ENCODE measurements at places on chromosomes 3 and 15. TPM values are rescaled to one million over a fixed set of nuclear protein-coding genes. Genes with fewer than 3 reads are reported as not detected.

DNA sequence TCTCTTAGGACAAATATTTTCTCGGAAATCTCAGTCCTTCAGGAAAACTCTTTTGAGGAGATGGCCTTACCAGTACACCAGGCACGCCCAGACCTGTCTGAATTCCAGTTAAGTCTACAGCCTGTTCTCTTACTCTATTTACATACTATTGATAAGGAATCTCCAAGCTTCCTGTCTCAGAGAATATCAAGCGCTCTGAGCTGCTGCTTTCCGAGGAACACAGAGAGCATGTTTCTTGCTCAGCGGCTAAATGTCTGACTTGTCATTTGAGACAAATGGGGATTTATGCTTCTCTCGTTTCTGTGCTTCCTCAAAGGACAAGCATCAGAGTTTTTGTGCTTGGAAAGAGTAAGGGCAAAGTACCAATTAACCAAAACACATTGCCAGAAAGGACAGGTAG, 112.4 kb upstream of the CCDC54 start:
- no peak for DNase-seq

DNA sequence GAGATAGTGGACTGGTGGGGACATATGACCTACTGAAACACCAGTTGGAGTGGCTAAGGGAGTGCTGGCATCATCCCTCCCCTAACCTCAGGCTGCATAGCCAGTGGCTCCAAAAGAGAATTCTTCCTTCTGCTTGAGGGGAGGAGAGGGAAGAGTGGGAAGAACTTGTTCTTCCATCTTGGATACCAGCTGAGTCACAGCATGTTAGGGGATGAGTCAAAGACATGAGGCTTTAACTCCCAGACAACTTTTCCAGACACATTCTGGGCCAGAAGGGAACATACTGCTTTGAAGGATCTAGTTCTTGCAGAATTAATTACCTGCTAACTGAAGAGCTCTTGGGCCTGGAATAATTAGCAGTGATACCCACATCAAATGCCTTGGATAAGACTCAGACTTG, 36.8 kb upstream of the PEX5L start:
- DNase-seq, result no peak

SLC38A3 gene
- not detected for total RNA-seq

CCR8 gene
- total RNA-seq, result not detected

DNA sequence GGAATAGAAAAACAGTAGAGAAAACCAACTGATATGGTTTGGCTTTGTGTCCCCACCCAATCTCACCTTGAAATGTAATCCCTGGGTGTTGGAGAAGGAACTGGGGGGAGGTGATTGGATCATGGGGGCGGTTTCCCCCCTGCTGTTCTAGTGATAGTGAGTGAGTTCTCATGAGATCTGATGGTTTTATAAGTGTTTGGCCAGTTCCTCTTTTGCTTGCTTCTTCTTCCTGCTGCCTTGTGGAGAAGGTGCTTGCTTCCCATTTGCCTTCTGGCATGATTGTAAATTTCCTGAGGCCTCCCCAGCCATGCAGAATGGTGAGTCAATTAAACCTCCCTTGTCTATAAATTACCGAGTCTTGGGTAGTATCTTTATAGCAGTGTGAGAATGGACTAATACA, 48.4 kb downstream of the EOMES start:
- no peak for DNase-seq

DNA sequence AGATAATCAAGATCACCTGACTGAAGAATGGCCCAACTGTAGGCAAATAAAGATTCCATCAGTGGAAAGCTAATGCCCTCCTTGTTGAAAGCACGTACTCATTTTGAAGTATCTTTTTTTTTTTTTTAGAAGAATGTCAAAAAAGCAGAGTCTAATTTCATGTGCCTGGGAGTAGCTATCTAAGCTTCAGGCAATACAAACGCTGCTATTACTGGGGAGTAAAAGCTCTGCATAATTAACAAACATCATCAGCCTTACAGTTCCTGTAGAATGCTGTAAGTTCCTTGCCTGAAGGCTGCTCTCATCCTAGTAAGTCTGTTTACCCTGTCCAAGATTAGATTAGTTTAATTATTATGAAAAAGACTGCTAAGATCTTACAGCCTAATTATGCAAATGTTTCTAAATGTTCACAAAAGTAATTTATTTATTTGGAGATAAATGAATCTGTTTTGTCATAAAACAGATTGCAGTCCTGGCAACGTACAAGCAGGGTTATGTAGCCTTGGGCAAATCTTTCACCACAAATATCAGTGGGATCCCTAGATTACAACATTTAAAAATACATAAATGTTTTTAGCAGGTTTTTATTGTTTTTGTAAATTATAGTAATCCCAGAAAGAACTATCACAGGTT, 451.3 kb upstream of the AGTR1 start:
- DNase-seq, result no peak

DNA sequence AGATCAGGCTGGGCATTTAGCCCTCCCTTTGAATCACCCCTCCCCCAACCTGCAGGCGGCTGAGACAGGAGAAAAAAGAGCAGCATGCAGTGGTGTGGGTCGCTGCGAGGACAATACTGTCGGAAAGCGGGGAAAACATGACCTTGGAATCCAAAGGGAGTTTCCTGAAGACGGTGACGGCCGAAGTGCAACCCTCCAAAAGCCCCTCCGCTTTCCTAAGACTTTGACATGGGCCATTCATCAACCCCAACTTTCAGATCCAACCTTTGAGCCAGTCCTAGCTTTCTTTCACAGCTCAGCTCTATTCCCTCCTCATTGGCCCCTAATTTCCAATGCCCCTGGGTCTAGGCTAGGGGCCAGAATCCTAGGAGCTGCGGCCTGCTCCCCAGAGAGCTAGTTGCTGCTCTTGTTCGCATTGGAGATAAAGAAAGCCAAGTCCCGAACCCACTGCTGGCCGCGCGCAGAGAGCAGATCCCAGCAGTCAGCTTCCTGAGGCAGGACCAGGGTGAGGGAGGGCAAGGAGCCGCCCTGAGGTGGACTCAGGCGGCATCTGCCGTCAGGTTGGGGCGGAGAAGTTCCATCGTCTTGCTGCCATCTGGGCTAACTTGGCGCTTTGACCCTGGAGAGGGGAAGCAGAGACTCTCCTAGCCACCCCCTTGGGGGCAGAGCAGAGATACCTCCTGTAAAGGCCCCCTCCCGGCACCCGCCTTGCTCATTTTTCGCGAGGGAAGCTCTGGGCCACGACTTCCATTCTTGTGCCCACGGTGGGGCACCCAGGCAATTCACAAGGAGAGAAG, 914 bp downstream of the ZIC4 start:
- DNase-seq, result no peak

GRCh38 chr3:113133140-113133539, 78.2 kb upstream of the BOC start:
- no peak for DNase-seq

DNA sequence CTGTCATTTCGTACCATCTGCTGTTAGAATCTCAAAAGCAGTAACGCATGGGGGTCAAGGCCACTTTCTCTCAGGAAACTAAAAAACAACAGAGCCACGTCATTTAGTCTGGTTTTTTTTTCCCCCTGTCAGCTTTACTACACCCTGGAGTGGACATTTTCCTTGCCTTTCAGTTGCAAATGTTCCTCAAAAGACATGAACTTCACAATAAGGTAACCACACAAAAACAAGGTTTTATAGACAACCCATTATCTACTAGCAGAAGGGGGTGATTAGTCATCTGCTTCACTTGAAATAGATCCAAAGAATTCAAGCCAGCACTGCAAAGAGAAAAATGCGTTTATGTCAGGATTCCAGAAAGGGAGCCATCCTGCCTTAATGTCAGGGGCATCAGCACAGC, 171.8 kb upstream of the CDIN1 start:
- peak; percentile 9 for DNase-seq

- DNase-seq, result no peak
Observed at GRCh38 chr3:152379415-152380042, 110.8 kb downstream of the MBNL1 start.

ESYT3 gene
- 0.17 TPM for total RNA-seq

TGM4 gene
- total RNA-seq, result 1.2 TPM

TRPM1 gene
- not detected for total RNA-seq

ADAMTS17 gene
- total RNA-seq, result not detected
